ENCODE measurements at places on chromosomes 2 and 18. TPM values are rescaled to one million over a fixed set of nuclear protein-coding genes. Genes with fewer than 3 reads are reported as not detected.

Gene B3GNT7
- total RNA-seq: 0.14 TPM

Gene CHRND
- total RNA-seq: not detected

Gene IL1B
- total RNA-seq: 183 TPM

Gene KIAA2012
- total RNA-seq: not detected

Gene INHA
- total RNA-seq: 0.22 TPM

Gene G6PC2
- total RNA-seq: not detected

Gene SALL3
- not detected for total RNA-seq

Gene KCNK3
- total RNA-seq: 0.29 TPM
